ENCODE measurements at places on chromosomes 2 and 18. TPM values are rescaled to one million over a fixed set of nuclear protein-coding genes. Genes with fewer than 3 reads are reported as not detected.

DNA sequence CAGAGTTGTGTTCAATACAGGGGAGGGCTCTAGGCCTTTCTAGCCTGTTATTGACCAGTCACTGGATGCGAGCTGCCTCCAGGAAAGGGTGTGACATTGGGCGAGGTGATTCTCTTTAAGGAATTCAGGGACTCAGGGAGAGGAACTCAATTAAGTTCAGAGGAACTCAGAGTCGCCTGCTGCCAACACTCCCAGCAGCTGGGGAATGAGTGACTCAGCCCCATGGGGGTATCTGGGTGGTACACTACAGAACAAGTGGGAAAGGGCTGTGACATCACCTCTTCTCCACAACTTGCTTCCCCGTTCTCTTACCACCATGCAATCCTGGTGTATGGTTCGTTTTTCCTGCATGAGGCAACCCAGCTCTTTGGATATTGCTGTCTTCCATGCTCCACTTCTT, 50.4 kb upstream of the CYRIA start:
- H3K4me3 ChIP-seq: no peak overlapping the region
- DNase-seq: no peak
- no peak overlapping the region for H3K27ac ChIP-seq
- H3K4me1 ChIP-seq: no peaks in the 10 kb centered on the region
- no peaks in the 10 kb centered on the region for H3K36me3 ChIP-seq

DNA sequence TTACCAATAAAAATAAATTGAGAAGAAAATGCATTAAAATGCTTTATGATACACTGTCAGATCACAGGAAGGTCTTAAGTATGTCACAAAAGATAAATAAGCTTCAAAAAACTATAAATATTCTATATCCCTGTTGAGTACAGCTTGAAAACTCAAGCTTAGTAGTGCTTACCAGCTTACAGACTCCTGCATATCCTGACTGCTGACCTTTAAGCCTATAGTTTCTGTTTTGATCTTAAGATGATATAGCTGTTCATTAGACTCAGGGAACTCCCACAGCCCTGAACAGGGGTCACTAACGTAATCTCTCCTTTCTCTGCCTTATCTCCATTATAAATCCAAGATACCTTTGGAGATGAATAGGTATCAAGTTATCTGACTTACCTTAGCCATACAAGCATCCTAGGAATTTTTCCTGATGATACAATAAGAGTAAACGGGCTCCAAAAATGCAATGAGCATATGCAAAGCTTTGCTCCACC, 93.7 kb upstream of the RBBP8 start:
- H3K27ac ChIP-seq: no peak overlapping the region
- H3K36me3 ChIP-seq: no peaks in the 10 kb centered on the region
- H3K4me1 ChIP-seq: no peaks in the 10 kb centered on the region
- no peaks in the 10 kb centered on the region for H3K27me3 ChIP-seq
- H3K4me3 ChIP-seq: no peak overlapping the region
- DNase-seq: no peak

Gene ZNF236
- 15.6 TPM for total RNA-seq

Gene HOXD13
- total RNA-seq: not detected

GRCh38 chr2:225824748-225825449, 425.4 kb downstream of the NYAP2 start:
- H3K36me3 ChIP-seq: no peaks in the 10 kb centered on the region
- DNase-seq: no peak
- H3K27ac ChIP-seq: no peak overlapping the region
- H3K27me3 ChIP-seq: peaks cover 4% of the 10 kb centered on the region

Gene GALNT14
- 0.44 TPM for total RNA-seq

- H3K27ac ChIP-seq: peak overlapping the region; percentile 56
- peaks cover 48% of the 10 kb centered on the region for H3K36me3 ChIP-seq
- no peak for DNase-seq
- no peak overlapping the region for H3K4me3 ChIP-seq
Observed at GRCh38 chr18:24094561-24094960, 44.3 kb upstream of the CABYR start.

Data from activated CD4-positive, alpha-beta memory T cell treated with anti-CD3 and anti-CD28 coated beads for 36 hours (primary cell).